ENCODE measurements at places on chromosomes 4 and X. TPM values are rescaled to one million over a fixed set of nuclear protein-coding genes. Genes with fewer than 3 reads are reported as not detected.

Gene VCX3B
- total RNA-seq = not detected

- DNase-seq = no peak
Observed at GRCh38 chrX:153438532-153438931, 7.3 kb downstream of the TREX2 start.

DNA sequence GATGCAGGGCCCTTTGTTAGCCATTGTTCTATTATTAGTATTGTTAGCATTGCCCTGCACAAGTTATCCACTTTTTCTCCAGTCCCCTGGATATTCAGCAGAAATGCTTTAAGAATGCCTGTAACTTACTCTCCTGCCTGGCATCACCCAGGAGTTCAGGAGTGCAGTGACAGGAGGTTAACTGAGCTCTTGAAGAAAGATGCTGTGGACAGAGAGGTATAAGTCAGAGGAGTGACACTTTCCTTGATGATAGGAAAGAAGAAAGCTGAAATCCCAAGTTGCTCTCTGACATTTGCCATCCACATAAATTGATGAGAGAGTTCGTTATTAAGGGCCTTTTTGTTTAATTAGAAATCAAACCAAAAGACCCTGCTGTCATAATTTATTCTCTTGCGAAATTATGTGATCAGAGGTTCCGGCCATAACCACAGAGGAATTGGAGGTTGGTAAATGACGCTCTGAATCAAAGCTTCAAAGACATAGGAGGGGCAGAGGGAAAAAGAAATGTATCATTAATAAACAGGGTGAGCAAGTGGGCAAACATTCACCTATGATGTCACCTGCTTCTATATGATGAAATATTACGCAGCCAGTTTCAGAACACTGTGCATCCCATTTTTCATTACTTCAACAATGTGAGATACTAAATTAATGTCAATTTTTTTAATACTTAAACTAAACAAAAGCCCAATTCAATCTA, 230.2 kb upstream of the JADE1 start:
- DNase-seq = no peak

GRCh38 chr4:16794816-16795445, 103.5 kb downstream of the LDB2 start:
- DNase-seq = peak; percentile 9

DNA sequence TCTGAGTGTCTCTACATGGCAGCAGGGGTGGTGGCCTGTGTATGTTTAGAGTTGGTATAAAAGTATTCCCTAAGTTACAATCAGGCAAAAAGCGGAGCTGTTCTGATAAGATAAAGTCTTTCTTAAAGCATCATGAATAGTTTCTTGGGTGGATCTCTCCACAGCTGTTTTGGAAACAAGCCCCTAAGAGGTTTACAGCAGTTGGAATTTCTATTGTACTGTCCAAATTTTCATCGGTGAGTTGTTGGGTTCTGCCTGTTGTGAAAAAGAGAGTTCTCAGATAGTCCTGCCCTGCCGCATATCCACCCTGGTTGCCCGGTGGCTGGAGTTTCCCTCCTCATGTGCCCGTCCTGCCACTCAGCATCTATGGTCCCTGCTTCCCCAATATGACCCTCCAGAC, 50.1 kb downstream of the C4orf51 start:
- DNase-seq = no peak

Data from epithelial cell of proximal tubule (primary cell).